ENCODE measurements at places on chromosomes 7 and 10.

DNA sequence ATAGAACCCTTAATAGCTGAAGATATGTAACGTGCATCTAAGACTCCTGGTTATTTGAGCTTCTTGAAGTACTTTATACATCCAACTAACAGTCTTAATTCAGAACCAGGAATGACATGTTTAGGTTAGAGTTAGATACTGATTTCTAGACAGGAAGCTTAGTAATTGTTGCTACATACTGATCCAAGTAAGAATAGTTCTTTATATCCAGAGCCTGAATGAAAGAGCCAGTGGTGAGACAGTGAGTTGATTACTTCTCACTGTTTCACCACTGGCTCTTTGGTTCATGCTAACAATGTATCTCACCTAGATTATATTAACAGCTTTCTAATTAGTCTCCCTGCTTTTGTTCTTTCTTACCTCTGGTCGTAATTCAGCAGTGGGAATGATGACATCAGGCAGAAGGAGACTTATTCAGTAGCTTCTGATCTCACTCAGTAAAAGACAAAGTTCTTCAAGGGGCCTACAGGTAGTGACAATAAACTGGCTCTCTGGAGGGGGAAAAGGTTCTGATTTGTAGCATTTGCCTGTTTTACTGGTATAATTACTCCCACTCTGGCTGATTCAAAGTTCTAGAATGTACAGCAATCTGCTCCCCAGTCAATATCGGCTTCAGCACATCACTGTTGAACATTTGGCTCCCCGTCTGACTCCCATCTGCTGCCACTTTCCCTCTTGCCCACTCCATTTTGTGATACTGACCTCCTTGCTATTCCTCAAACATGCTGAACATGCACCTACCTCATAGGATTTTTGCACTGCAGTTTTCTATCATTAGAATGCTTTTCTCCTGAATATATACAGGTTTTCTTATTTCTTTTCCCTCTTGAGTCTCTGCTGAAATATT, 29.1 kb downstream of the MCU start:
- DNase-seq: no peak

GRCh38 chr10:133388236-133388972, 5.6 kb upstream of the MTG1 start:
- DNase-seq: no peak

DNA sequence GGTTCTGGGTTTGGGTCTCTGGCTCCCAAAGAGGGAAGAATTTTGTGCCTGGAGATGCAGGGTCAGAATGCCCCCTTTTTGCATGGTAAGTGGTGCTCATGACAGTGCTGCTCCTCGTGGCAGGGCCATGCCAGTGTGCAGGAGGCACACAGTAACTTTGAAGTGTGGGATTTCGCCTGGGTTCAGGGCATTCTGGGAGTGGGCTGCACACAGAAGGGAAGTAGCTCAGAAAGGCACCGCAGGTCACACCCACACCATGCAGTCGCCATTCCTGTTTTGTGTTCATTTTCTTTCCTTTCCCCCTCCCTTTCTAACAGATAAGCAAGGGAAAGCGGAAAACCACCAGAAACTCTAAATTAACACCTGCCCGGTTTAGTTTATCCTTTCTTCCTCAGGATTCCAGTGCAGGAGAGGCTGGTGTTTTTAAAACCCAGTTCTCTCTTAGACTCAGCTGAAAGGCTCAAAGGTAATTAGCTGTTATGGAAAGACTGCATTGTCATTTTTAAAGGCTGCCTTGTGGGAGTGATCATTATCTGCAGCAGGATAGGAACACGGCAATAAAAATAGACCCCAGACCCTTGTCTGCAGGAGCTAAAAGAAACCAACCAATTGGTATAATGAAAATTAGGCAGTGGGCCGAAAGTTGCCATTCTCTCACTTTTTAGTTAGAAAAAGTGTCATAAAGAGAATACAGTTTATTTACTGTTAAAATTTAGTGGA, 50.2 kb downstream of the EEPD1 start:
- DNase-seq: no peak

DNA sequence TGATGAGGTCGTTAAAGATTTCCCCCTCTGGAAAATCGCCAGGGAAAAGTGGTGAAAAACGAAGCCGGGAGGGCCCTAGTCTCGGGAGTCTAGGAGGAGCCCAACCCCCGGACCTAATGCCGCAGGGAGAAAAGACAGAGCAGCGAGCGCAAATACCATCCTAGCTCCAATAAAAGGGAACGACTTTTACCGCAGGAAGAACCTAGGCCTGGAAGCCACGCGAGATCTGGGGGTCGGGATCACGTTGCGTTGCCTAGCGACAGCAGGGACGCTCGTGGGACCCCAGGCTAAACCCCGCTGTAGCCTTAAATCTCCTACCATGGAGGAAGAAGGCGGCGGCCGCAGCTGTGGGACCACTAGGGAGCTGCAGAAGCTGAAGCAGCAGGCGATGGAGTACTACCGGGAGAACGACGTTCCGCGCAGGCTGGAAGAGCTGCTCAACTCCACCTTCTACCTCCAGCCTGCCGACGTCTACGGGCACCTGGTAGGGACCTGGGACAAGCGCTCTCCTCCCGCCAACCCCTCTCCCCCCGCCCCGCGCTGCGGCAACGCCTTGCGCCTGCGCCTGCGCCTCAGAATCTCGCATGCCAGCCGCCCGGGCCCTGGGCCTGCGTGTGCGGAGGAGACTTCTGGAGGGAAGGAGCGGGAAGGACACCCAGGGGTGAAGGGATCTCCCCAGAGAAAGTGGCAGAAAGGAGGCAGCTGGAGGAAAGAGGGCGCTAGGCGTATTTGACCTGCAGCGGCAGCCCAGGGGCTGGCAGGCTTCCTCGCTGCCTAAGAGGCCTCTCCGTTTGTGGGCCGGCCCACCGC, at the start of gene ENO4:
TSS of gene ENO4 (plus strand) at position 252 of the 810 bp plus-strand sequence. CDS start at position 320, 68 bp downstream.
- no peak for DNase-seq

DNA sequence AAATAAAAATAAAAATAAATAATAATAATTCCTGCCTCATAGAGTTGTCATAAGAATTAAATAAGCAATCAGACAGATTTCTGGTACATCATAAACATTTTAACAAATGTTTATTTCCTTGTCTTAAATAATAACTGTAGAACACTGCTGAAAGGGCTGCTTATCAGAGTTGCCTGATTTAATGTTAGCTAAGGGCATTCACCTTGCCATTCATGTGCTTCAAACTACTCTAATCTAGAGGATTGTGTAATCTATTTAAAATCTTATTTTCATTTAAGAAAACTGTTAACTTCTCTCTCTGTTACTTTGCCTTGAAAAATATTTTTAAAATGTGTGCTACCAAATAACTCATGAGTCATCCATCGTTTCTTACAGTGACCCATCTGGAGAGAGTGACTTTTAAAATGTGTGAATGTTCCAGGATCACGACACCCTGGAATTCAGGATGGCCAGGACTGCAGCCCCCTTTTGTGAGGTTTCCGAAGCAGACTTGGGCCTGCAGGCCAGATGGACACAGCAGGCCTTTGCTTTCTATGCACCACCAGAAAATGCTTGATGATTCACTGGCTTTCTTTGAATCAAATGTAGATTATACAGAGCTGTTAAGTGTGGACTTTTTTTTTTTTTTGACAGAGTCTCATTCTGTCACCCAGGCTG, 109.1 kb upstream of the TNS3 start:
- DNase-seq: no peak

DNA sequence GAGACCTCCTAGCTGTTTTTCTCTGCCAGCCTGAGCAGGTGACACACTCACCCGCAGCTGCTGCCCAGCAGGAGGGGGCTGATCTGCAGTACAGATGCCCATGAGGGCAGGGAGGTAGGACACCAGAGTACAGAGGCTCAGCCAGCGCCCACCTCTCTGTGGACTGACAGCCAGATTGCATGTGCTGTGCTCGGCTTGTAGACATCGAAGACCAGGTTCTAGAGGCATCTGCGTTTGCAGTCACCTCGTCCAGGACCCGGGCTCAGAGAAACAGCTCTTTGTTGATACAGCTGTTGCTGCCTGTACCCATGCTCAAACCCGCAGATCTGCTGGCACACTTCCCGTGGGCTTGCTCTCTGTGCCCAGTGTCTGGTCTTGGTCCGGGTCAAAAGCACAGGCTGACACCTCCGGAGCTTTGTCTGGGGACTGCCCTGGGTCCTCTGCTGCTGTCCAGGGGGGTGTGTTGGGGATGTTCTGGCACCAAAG, 224.7 kb downstream of the GLRX3 start:
- no peak for DNase-seq

- DNase-seq: no peak
These were observed 871 bp upstream of the CCL24 start for GRCh38 chr7:75814407-75814947.

GRCh38 chr10:113291413-113291812, 261.4 kb upstream of the HABP2 start:
- DNase-seq: no peak

DNA sequence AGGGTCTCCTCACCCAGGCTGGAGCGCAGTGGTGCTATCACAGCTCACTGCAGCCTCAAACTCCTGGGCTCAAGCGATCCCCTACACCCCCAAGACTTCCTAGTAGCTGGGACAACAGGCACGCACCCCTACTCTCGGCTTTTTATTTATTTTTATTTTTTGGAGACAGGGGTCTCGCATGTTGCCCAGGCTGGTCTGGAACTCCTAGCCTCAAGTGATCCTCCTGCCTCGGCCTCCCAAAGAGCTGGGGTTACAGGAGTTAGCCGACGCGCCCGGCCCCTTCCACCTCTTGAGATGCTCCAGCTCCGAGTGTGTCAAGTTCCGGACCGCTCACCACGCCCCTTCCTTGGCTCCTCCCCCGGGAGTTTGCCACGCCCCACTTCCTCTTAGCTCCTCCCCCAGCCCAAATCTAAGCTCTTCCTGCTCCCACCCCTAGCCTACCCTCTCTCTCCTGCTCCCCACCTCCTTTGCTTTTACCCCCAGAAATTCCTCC, 6.3 kb downstream of the NAT16 start:
- DNase-seq: no peak

DNA sequence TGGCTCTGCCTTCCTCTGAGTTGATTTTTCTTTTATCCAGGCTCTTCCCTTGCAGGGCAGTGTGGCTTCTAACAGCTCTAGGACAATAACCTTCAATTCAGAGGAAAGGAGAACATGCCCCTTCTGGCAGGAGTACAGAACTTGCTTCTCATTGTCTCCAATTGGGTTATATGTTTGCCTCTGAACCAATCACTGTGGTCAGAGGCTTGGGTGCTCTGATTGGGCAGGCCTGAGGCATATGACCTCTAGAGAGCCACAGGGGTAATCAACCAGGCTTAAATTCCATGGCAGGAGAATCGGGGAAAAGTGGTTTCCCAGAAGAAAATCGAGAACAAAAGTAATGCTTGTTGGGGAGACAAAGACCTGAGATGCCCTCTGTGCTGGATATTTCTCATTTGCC, 240.0 kb downstream of the REEP3 start:
- no peak for DNase-seq

GRCh38 chr10:7409732-7410168, 1.1 kb downstream of the SFMBT2 start:
- no peak for DNase-seq

GRCh38 chr10:98848361-98848760, 387.3 kb downstream of the HPSE2 start:
- DNase-seq: no peak

DNA sequence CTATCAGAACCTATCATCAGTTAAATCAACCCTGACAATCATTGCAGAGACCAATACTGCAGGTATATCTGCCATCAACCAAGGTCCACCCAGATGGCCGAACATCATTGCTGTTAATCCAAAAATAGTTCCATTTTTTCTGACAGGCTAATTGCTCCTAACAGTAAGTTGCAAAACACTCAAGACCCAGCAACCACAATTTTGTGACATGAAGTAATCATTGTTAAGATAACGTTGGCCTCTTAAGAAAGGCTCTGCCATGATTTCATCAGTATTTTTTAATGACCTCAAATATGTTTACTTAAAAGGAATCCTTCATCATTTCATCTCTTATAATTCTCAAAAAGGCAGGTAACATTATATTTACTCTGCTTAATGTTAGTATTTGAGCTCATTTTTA, 553.4 kb upstream of the POM121L12 start:
- no peak for DNase-seq

DNA sequence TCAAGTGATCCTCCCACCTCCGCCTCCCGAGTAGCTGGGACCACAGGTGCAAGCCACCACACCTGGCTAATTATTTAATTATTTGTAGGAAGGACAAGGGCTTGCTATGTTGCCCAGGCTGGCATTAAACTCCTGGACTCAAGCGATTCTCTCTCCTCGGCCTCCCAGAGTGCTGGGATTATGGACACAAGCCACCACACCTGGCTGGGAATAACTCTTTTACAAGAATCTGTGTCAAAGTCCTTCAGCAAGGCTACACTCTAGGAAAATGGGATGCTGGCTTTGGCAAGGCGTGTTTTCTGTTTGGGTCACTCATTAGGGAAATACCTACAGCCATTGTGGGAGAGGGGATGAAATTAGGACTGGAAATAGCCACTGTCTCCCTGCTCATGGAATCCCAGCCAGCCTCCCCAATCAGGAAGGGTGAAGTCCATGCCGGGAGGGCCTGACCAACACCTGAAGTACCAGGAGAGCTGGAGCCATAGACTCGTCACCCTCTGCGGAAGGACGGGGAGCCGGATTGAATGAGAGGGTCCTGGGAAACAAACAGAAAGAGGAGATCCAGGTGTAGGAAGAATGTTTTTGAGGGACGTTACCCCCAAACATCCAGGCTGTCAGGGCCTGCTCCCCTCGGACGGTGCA, 72.2 kb upstream of the MYL10 start:
- DNase-seq: no peak

All from cortex of kidney (tissue), 1 donor.